ENCODE measurements at places on chromosomes 5 and 9. TPM values are rescaled to one million over a fixed set of nuclear protein-coding genes. Genes with fewer than 3 reads are reported as not detected.

DNA sequence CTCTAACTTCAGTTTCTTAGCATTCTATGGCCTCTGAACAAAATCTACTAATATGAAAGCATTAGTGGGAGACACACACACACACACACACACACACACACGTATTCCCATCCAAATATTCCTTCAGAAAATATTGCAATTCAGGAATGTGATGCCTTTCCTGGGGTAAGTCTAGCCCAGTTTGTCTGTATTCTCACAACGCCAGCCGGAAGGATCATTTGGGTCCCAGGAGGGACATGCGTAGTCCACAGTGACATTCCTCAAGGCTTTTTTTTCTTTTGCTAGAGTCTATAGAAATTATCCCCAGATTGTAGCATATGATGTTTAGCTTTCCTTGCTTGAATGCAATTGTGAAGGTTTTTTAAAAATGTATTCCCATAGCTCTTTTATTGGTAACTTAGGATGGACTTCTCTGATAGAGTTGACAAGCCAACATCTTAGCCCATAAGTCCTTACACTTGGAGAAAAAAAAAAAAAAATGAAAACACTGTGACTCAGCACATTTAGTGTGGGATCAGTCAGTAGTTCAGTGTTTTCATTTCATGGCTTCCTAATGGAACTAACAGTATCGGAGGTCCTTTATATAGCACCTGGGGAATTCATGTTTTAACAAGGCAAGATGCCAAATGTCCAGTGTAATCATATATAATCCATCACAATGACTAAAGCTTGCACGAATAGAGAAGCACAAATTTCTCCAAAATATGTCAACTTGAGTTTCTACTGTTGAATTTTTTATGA, 316.5 kb downstream of the DIRAS2 start:
- no peaks in the 10 kb centered on the region for H3K36me3 ChIP-seq
- no peak for DNase-seq
- peaks cover 2% of the 10 kb centered on the region for H3K4me1 ChIP-seq
- no peaks in the 10 kb centered on the region for H3K27me3 ChIP-seq

DNA sequence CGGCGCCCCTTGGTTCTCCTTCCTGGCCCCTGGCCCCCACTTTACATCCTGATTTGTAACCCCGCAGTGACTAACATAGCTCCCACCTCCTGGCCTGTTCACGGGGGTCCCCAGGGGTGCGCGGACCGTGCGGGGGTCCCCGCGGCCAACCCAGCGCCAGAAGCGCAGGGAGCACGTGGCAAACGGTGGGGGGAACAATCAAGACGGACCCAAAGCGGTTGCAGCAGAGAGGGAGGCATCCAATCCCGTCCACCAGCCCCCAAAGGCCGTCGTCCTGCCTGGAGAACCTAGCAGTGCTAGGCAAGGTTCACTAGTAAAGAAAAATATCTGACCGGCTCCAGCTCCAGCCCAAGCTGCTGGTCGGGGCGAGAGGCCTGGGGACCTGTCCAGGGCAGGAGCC, 201.5 kb downstream of the AUH start:
- no peak overlapping the region for H3K4me3 ChIP-seq
- DNase-seq: no peak
- H3K36me3 ChIP-seq: peaks cover 4% of the 10 kb centered on the region
- no peaks in the 10 kb centered on the region for H3K27me3 ChIP-seq
- H3K4me1 ChIP-seq: peaks cover 12% of the 10 kb centered on the region

- no peak overlapping the region for H3K27ac ChIP-seq
- no peaks in the 10 kb centered on the region for H3K27me3 ChIP-seq
- DNase-seq: no peak
- H3K36me3 ChIP-seq: no peaks in the 10 kb centered on the region
Observed at GRCh38 chr5:126692971-126693370, 84.0 kb upstream of the LMNB1 start.

- no peaks in the 10 kb centered on the region for H3K36me3 ChIP-seq
- DNase-seq: no peak
- H3K4me3 ChIP-seq: no peak overlapping the region
- H3K27me3 ChIP-seq: no peaks in the 10 kb centered on the region
- H3K27ac ChIP-seq: peak overlapping the region; percentile 15
Observed at GRCh38 chr5:31148959-31149475, 44.5 kb upstream of the CDH6 start.

- no peaks in the 10 kb centered on the region for H3K27me3 ChIP-seq
- no peak overlapping the region for H3K27ac ChIP-seq
- H3K4me1 ChIP-seq: peaks cover 33% of the 10 kb centered on the region
- no peak overlapping the region for H3K4me3 ChIP-seq
- no peaks in the 10 kb centered on the region for H3K36me3 ChIP-seq
- no peak for DNase-seq
Observed at GRCh38 chr5:67160272-67160671, 36.3 kb downstream of the CD180 start.

The TNFSF15 gene
- total RNA-seq: 7.5 TPM

The SCGB3A2 gene
- not detected for total RNA-seq

The CER1 gene
- not detected for total RNA-seq

The PTGDS gene
- not detected for total RNA-seq
